Cardiac muscle cell (in vitro differentiated cells and primary cell): ENCODE measurements at places on chromosomes 3 and 15. TPM values are rescaled to one million over a fixed set of nuclear protein-coding genes. Genes with fewer than 3 reads are reported as not detected.

DNA sequence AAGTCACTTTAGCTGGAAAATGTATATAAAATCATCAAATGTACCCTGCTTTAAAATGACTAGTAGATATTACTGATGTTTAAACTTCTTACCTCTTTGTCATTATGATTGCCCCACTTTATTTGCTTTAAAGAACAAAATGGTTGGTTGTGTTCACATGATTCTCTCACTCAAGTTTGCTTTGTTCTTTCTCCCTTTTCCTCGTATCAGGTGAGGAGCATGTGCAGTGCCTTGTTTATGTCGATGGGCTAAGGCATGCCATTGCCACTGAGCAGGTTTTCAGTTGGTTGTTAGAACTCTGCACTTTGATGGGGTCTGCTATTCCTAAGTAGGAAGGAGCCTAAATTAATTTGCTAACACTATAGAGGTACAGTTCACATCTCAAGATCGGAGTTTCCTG is 5.3 kb downstream of the MAP2K5 start:
- DNase-seq: no peak

The ILDR1 gene
- 0.30 TPM in 1 of 2 replicates, not detected in the other for total RNA-seq

The LINGO1 gene
- total RNA-seq: 21.8 and 31.8 TPM in 2 replicates

The VPS39 gene
- total RNA-seq: 41.9 and 56.4 TPM in 2 replicates

The ACTRT3 gene
- total RNA-seq: 1.7 TPM in 2 replicates

DNA sequence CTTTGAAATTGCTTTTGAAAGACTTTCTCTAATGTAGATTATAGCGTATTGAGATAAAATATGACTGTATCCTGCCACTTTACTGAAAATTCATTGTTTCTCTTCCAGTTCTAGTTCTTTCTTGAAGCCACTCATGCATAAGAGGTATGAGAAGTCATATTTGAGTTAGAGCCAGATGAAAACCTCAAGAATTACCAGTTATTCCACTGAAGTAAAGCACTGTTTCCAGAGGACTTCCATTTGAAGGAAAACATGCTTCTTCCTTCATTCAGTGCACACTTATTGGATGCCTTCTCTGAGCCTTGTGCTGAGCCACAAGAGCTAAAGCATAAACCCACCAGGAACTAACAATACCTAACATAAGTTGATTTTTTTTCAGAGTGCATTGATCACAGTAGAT is 513.4 kb downstream of the ZNF385D start:
- DNase-seq: no peak

The FBN1 gene
- 5.3 and 6.0 TPM in 2 replicates for total RNA-seq

DNA sequence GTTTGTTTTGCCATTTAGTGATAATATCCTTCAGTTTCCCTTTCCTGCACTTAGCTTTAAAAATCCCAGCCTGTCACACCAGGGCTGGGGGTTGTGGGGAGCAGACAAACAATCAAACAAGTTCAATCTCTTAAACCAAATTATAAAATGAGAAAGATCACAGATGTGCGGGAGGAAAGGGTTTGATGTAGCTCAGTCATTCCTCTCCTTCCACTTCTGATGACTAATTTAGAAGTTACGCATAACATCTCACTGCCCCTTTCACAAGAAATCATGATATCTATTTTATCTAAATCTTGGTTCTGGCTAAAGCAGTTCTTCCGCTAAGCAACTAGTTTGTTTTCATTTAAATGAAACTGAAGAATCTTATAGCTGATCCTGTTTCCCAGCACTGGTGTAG is 34.1 kb upstream of the ATG7 start:
- DNase-seq: no peak

DNA sequence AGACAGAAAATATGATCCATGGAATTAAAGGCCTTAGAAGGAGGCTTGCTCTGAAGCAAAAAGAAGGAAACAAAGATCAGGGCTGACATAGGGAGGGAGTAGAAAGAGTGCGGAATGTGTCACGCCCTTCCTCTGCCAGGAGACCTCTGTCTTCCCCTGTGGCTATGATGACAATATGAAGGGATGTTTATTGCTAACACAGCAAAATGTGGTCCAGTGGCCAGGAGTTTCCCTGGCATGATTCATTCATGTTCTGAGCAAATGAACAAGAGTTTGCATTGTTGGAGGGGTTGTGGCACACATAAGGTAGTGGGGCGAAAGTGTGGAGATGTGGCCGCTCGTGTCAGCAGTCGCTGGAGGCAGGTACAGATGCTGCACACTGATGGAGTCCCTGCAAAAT is 169.4 kb downstream of the SHQ1 start:
- DNase-seq: no peak

DNA sequence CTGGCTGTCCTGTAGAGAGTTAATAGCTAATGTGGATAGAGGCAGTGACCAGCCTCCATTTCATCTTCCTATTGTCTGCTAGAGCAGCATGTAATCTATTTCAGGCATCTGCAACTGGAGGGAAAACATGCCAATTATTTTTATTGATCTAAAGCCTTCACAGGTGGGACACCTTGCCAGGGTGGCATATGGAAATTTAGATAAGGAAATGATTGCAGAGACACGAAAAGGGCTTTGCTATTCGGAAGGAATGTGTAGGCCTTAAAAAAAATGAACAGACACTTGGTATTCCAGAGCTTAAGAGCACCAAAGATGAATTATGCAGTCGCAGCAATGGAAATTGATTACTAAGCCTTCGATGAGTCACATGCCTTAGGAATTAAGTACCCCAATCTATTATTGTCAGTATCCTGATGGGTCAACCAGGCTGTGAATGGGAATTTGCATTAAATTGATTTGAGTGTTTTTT is 454.7 kb downstream of the SQOR start:
- DNase-seq: no peak

- DNase-seq: peak; percentile 69
Observed at GRCh38 chr3:113275929-113276750, 64.8 kb downstream of the BOC start.

GRCh38 chr15:64522226-64522823 is 61.9 kb downstream of the ZNF609 start:
- DNase-seq: peak; percentile 42

GRCh38 chr3:31002730-31003129 is 108.3 kb upstream of the GADL1 start:
- DNase-seq: no peak

DNA sequence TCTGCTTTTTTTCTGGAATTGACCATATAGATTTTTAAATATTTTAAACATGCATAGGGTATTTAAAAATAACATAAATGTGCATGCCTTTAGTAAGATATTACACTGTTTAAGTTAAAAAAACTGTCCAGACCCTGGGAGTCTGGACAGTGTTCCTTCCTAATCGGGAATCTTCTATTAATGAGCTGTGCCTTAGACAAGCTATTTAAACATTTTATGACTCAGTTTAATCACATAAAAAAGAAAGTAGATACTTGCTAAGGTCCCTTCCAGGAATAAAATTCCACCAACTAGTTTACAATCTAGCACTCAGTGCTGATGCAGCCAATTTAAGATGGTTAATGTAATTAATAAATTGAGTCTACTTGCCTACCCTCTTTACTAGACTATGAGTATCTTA is 140.4 kb upstream of the DPH6 start:
- no peak for DNase-seq

DNA sequence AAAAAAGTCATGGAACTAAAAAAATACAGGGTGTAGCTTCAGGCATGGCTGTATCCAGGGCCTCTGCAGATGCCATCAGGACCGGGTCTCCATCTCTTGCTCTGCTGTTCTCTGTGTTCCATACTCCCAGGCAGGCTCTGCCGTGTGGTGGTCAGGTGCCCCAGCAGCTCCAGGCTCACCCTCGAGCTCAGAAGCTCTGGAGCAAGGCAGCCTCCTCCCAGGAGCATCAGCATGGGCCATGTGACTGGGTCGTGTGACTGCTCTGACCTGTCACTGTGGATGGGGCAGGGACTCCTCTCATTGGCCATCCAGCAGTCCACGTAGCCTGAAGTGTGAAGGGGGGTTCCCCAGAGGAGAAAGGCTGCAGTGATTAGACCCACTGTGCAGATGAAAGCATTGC is 8.5 kb downstream of the FBLN2 start:
- no peak for DNase-seq

The KLF15 gene
- total RNA-seq: 9.5 and 16.5 TPM in 2 replicates

DNA sequence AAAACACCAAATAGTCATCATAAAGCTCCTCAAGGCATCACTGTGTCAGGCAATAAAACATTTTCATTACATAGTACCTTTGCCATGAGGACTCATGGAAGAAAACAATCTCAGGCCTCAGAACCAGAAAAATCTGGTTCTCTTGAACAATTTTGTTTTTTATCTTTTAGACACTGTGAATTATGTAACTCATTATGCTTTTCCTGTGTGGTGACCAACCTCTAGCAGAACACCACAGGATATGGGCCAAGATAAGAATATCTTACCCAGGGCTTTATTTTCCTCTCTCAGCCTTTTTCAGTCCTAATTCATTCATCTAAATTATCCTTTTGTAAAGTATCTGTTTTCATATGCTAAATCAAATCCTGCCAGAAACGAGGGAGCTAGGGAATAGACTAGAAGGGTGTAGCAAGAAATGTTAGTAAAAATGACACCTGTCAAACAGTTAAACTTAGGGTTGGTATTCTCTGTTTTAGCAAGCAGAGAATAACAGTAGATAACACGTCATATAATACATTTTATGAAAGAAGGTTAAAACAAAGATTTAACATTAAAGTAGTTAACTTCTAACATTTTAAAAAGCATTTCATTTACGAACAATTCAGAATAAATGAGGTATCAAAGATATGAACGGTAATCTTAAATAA is 111.1 kb downstream of the FBXL22 start:
- DNase-seq: peak; percentile 70

The KNL1 gene
- total RNA-seq: 1.7 and 15.2 TPM in 2 replicates

The GOLGA8Q gene
- 0.07 and 3.9 TPM in 2 replicates for total RNA-seq

The TPRG1 gene
- 0.48 and 1.2 TPM in 2 replicates for total RNA-seq

The ST3GAL6 gene
- total RNA-seq: 36.0 and 41.1 TPM in 2 replicates

The KLHL40 gene
- total RNA-seq: 0.14 and 0.39 TPM in 2 replicates

- DNase-seq: no peak
Observed at GRCh38 chr3:148197061-148197460, 500.6 kb upstream of the AGTR1 start.

The CCR8 gene
- not detected in 2 replicates for total RNA-seq

DNA sequence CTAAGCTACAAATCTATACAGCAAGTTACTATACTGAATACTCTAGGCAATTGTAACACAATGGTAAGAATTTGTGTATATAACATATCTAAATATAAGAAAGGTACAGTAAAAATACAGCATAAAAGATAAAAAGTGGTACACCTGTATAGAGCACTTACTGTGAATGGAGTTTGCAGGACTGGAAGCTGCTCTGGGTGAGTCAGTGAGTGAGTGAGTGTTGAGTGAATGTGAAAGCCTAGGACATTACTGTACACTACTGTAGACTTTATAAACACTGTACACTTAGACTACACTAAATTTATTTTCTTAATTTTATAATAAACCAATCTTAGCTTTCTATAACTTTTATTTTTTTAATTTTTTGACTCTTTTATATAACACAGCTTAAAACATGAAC is 123.1 kb downstream of the ZMAT3 start:
- DNase-seq: no peak

- peak; percentile 32 for DNase-seq
Observed at GRCh38 chr15:34837246-34838016, 42.1 kb upstream of the ACTC1 start.

The DISP2 gene
- total RNA-seq: 0.15 and 0.21 TPM in 2 replicates

The HACD3 gene
- total RNA-seq: 67.8 and 81.3 TPM in 2 replicates

GRCh38 chr3:181292984-181293383 is 303.4 kb upstream of the DNAJC19 start:
- DNase-seq: no peak

The SLC35A5 gene
- 11.1 and 16.7 TPM in 2 replicates for total RNA-seq

The FAH gene
- 18.2 and 25.5 TPM in 2 replicates for total RNA-seq

DNA sequence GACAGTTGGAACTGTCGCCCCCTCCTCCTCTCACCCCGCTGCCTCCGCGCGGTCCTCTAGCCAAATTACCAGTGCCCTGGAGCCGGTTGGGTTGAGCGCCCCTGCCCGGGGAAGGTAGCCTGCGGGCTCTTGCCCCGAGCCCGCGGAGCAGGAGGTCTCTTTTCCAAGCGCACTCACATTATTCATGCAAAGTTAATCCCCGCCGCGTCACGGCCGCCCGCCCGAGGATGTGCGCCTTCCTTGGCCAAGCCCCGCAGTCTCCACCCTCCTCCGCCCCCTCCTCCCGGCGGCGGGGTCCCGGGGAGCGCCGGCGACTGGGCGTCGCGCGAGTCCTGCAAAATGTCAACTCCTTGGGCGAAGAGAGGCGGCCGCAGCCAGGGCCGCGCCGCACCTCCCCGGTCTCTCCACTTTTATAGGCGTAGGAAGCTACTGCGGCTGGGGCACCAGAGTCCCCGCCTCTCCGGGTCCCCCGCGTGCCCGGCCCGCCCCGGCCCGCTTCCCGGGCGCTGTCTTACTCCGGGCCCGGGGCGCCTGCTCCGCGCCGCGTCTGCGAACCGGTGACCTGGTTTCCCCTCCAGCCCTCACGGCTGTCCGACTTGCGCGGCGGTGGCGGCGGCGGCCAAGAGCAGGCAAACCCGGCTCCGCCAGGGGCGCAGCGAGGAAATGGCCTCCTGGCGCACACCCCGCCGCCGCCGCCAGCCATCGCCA is at the start of gene THRB:
Gene THRB, minus strand, starts transcription at position 233 of the 708 bp plus-strand sequence.
- DNase-seq: peak; percentile 75

GRCh38 chr3:38054499-38055001 is 15.5 kb downstream of the DLEC1 start:
- DNase-seq: no peak

GRCh38 chr3:88044411-88044810 is 14.4 kb downstream of the CGGBP1 start:
- DNase-seq: no peak

DNA sequence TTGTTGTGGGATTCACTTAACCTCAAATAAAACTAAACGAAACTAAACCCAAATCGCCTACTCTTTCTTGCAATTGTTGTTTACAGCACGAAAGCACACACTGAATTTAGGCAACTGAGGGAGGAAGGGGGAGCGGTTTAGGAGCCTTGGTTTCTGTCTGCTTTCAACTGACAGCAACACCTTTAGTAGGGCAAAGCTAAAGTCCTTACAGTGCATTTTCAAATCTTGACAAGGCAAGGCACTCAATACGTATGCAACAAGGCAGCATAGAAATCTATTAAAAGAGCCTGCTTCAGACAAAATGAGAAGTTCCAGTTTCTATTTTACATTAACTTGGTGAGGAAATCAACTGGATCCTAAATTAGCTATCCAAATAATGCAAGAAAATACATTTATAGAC is 174.6 kb downstream of the CHST2 start:
- DNase-seq: no peak

DNA sequence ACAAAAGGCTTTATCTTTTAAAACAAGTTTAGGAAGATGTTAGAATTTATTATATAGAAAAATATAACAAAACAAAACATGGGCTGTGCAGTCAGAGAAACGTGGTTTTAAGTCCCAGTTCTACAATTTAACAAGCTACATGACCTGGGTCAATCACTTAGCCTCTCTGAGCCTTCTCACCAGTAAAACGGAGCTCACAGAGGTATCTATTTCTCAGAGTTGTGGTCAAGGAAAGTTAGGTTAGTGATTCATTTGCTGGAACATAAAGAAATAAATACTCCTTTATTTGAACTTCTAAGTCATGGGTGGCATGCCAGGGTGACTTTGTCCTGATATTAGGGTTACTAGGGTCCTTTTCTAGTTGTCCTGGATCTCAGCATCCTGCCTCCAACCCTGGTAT is 10.8 kb upstream of the CCDC174 start:
- DNase-seq: no peak
